NCI-H187 treated with DMSO at 0.1 percent for 48 hours (cell line): ENCODE measurements at places on chromosomes 2 and 18.

GRCh38 chr2:30149976-30150375, 3.2 kb downstream of the YPEL5 start:
- no peak for DNase-seq

GRCh38 chr2:197209246-197209645, 101.3 kb downstream of the ANKRD44 start:
- no peak for DNase-seq

DNA sequence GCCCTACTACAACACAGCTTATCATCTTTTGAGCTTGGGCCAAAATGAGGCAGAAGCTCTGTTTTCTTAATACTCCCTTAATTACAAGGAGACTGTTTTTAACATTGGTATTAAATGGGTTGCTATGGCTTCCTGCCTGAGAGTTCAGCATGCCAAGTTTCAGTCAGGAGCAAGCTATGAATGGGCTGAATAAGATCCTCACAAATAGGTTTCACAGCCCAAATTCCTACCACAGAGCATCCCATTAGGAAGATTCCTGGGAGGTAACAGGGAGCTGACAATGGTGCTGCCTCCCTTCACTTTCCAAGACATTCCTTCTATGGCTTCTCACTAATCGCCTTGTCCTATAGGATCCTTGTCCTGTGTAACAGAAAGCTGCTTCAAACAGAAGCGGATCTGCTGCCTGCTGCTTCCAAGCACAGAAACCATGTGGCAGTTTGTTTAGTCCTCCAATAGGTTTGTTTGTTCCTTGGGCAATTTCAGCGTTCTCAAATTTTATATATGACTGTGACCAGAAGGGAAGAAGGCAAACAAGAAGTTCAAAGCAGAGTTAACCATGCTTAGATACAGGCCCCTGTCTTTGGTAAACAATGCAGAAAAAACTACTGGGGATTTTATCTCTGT, 70.9 kb downstream of the NCKAP5 start:
- no peak for DNase-seq

DNA sequence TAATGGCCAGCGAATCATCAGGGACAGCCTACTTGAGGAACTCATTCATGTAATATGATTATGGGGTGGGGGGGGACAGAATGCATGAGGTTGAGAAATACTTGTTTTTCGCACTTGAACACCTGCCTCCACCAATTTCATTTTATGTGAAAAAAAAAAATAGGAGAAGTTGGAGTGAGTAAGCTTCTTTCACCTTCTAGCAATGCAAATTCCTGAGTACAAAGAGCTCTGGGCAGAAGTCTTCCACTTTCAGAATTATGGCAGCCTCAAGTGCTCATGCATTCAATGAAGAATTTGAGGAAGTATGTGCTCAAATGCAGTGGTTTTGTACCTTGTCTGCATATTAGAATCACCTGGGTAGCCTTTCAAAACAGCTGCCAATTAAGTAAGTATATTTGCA, 40.1 kb upstream of the GPD2 start:
- DNase-seq, result no peak

GRCh38 chr2:222903234-222904220, 42.7 kb downstream of the ACSL3 start:
- DNase-seq, result no peak
